ENCODE measurements at places on chromosomes 5 and 9. TPM values are rescaled to one million over a fixed set of nuclear protein-coding genes. Genes with fewer than 3 reads are reported as not detected.
A peak's percentile ranks its signal among the peaks of the same experiment; 100 is the strongest.

GRCh38 chr9:134621558-134622110, 20.0 kb upstream of the COL5A1 start:
- DNase-seq, result no peak

GRCh38 chr5:16837305-16837704, 98.8 kb downstream of the MYO10 start:
- DNase-seq, result no peak

DNA sequence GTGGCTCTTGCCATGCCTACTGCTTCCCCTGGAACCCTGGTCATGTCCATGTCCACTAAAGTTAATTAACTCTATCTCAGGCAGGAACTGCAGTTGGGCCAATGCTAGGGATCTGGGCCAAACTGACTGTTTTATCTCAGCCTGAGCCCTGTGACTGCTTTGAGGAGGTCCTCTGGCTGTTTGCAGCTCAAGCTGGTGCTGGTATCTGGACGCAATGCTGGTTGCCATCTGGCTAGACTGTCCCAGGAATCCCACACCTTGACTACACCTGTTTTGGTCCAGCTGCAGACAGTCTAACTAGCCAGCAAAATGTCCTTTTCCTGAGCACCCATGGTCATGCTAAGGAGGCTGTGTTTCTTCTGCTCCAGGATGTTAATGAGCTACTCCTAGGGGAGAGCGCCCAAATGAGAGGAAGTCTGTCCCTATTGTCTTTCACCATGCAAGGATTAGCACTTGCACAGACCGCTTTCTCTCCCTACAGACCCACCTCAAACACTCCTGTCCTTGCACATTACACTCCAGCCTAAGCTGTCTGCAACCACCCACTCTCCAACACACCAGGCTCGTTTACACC, 251.0 kb downstream of the SH3GL2 start:
- DNase-seq, result no peak

GRCh38 chr9:20925256-20926045, 106.0 kb downstream of the HACD4 start:
- no peak for DNase-seq

GRCh38 chr5:155004138-155004744, 9.3 kb upstream of the KIF4B start:
- no peak for DNase-seq

- DNase-seq, result no peak
Measured at GRCh38 chr5:3004361-3005080, 253.0 kb upstream of the IRX2 start.

- DNase-seq, result no peak
Measured at GRCh38 chr5:80127116-80127552, 92.0 kb downstream of the THBS4 start.

- no peak for DNase-seq
Measured at GRCh38 chr9:123723135-123723875, 206.6 kb downstream of the DENND1A start.

- no peak for DNase-seq
Measured at GRCh38 chr9:114669961-114670360, 12.0 kb downstream of the TEX48 start.

DNA sequence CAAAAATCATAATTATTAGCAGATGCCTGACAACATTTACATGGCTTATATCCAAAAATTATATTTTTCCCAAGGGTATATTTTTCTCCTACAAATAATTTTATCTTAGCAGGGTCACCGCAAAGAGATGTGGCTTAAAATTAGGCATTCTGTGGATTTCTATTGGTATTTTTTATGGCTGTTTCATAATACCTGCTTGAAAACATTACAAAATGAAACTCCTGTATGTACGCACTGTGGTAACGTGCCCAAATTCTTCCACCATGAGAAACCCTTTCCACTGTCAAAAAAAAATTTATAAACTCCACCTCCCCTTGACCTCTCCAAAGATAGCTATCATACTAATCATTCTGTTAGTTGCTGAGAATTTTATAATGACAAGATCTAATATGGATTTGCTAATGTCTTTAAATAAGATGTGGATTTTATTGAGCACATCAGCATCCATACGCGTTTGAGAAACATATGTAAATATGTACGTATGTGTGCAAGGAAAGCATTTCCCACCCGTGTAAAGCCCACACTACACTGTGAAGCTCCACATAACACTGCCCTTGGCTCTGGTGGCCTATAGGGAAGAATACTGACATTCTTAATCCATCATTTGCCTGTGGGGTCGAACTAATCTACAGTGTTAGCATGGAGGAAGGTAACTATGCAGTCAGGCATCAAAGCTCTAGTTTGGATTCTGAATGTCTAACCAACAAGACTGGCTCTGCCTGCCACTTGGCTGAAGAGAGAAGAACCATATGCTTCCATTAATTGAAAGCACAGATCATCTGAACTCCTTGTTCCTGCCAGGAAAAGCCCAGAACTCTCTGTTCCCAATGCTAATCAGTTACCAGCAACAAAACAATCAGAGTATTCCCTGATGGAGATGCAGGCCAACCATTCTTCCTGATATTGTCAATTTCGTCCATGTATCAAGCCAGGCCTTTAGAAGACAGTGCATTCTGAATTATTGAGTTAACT, 244.7 kb downstream of the SPOCK1 start:
- DNase-seq, result no peak

DNA sequence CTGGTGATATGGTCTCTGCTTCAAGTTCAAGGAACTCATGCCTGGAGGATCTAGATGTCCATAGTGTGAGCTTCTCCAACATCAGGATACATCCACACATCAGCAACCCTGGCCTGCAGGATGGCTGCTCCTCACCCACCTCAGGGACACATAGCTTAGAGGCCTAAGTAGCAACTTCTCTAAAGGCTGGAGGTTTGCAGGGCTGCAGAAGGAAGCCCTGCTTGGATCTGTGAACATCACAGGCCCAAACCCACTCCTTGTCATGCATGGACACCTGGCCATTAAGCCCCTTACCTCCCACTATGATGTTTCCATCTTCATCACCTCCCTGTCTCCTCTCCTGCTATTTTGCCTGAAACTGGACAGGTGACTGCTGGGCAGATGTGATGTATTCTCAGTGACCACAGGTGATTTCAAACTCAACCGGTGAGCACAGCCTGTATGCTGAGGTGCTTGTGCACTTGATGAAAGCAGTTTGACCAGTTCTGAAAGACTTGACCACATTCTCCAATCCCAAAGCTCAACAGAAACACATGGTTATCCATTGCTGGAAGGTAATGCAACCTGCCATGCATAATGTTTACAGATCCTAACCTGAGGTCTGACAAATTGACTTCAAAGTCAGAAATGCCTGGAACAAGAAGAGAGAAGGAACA, 205.2 kb downstream of the FSTL4 start:
- no peak for DNase-seq

DNA sequence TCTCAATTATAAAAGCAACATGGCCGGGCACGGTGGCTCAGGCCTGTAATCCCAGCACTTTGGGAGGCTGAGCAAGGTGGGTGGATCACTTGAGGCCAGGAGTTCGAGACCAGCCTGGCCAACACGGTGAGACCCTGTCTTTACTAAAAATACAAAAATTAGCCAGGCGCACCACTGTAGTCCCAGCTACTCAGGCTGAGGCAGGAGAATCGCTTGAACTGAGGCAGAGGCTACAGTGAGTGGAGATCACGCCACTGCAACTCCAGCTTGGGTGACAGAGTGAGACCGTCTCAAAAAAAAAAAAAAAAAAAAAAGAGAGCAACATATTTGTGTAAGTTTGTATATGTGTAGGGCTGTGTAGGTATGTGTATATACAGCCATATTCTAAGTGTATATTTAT, 7.5 kb downstream of the RPS6 start:
- DNase-seq, result no peak

DNA sequence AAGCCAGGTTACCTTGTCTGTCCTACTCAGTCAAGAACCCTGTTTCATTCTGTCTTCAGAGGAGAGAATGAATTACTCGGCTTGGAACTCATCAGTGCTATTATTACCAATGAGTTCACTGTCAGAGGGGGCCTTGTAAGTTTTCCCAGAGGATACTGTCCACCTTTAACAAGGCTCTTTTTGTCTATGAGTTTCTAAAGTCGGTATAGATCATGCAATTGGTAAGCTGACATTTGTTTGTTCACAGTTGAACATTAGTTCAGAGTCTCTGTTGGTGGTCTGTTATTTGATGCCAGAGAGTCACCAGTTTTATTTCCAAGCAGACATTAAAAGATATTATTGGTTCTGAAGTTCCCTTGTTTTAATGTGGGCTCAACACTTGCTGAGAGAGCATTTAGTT, 58.1 kb upstream of the DHFR start:
- no peak for DNase-seq

DNA sequence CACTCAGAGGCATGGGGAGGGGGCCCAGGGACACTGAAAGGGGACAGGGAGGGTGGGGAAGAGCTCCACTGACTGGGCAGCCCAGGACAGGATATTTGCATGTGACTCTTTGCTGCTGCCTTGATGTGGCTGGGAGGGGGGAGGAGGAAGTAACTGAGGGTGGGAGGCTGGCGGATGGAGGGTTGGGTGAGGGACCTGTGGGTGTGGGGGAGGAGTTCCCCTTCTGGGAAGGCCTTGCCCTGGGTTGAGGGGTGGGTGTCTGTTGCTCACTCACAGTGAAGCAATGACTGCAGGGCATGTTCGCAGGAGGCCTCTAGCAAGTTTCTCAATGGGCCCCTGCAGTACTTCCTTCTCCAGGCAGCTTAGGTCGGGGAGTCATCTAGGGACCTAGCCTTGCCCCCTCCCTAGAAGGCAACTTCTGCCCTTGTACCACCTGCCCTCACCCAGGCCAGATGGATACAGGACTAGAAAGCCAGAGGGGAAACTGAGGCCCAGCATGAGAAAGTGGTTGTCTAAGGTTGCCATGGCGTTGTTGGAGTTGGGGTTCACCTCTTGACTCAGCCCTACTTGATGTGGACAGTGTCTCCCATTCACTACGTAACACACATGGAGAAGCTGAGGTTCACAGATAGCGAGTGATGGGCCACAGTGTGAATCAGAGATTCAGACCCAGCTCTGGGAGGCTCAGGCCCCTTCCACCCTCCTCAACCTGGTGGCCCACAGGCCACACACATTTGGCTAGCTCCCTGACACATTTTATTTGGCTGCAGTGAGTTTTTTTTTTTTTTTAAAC, 3.0 kb downstream of the GRK6 start:
- DNase-seq, result peak; percentile 72

DNA sequence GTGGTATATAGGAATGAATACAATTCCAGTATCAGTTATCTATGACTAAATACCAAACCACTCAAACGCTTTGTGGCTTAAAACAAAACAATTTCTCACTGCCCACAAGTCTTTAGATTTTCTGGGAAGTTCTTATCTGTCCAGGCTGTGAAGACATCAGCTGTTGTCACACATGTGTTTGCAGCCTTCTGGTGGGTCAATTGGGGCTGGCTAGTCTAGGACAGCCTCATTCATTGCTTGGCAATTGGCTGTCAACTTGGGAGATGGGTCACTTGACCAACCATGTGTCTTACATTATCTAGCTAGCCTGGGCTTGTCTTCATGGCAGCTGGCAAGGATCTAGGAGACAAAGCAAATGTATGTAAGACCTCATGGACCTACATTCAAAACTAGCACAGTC, 53.8 kb upstream of the PAPPA start:
- no peak for DNase-seq

DNA sequence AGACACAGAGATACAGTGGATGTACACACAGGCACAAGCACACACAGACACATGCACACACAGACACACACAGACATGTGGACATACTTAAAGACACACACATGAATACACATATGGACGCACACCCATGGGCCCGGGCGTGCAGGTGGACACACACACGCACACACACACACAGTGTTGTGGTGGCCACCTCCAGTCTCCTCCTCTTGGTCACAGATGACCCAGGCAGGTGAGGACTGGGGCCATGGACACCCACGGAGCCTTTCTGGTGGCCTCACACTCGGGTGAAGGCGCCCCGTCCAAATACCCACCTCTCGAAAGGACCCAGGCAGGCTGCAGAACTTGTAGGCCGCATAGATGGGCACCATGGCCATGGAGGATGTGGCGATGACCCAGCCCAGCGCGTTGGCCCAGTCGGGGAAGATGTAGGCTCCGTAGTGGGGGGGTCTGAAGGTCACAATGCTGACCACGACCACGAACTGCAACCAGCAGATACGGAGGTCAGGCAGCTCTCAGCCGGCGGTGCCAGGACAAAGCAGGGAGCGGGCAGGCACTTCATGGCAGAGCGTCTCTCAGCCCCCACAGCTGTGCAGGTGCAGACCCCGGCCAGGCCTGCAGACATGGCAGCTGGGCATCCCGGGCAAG, 42.5 kb downstream of the SLC6A3 start:
- DNase-seq, result no peak

DNA sequence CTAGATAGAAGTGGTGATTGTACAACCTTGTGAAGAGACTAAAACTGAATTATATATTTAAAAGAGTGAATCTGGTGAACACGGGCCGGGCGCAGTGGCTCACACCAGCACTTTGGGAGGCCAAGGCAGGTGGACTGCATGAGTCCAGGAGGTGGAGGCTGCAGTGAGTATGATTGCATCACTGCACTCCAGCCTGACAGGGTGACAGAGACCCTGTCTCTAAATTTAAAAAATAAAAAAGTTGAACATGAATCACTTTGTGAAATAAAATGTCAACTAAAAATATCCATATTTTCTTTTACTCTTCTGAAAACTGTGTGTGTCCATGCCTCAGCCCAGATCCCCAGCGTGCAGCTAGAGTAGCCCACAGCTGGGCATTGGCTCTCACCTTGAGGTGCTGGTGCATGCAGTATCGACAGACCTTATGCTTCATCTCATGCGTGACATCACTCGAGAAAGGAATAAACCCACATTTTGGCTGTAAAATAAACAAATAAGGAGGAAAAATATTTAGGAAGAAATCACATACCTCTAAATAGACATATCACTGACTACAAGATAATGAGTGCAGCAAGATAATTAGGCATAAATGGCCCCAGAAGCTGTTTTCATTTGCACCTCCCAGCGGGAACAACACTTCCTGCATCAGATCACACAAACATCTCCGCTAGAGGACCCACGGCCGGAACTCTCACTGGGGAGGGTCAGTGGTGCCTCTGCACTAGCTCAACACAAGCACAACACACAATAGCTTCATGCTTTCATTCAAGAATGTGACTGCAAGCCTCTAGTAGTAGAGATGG, 22.1 kb downstream of the IPPK start:
- no peak for DNase-seq

DNA sequence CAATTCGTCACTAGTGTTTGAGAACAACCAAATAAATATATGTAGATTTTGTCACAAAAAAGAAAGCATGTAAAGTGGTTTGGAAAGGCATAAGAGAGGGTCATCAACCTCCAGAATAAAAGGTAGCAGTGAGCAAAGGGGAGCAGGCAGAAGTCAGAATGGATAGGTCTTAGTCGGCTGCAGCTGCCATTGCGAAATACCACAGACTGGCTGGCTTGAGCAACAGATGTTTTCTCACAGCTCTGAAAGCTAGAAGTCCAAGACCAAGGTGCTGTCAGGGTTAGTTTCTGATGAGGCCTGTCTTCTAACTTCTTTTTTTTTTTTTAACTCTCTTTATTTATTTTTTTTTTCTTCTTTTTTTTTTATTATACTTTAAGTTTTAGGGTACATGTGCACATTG, 208.1 kb upstream of the PIK3R1 start:
- DNase-seq, result peak; percentile 43

GRCh38 chr5:135434591-135435466, 12.3 kb downstream of the DCANP1 start:
- no peak for DNase-seq

GRCh38 chr5:125258615-125259014, 512.2 kb upstream of the ZNF608 start:
- DNase-seq, result no peak

GNG10 gene
- polyA plus RNA-seq, result 26.8 TPM

SPEF2 gene
- 0.46 TPM for polyA plus RNA-seq

KCTD16 gene
- polyA plus RNA-seq, result not detected

FOXD4L5 gene
- polyA plus RNA-seq, result not detected

TOMM5 gene
- 139 TPM for polyA plus RNA-seq

TYRP1 gene
- polyA plus RNA-seq, result 15.6 TPM

SPINK6 gene
- polyA plus RNA-seq, result not detected

C7 gene
- 252 TPM for polyA plus RNA-seq

UBE2QL1 gene
- 15.4 TPM for polyA plus RNA-seq

ACOT12 gene
- not detected for polyA plus RNA-seq
